GM12891 (cell line): ENCODE measurements at places on chromosomes 5 and 9.

- DNase-seq = no peak
Measured at GRCh38 chr9:90927496-90927895, 125.9 kb downstream of the SYK start.

GRCh38 chr9:2271426-2271825 is 256.3 kb downstream of the SMARCA2 start:
- DNase-seq = peak; percentile 35

DNA sequence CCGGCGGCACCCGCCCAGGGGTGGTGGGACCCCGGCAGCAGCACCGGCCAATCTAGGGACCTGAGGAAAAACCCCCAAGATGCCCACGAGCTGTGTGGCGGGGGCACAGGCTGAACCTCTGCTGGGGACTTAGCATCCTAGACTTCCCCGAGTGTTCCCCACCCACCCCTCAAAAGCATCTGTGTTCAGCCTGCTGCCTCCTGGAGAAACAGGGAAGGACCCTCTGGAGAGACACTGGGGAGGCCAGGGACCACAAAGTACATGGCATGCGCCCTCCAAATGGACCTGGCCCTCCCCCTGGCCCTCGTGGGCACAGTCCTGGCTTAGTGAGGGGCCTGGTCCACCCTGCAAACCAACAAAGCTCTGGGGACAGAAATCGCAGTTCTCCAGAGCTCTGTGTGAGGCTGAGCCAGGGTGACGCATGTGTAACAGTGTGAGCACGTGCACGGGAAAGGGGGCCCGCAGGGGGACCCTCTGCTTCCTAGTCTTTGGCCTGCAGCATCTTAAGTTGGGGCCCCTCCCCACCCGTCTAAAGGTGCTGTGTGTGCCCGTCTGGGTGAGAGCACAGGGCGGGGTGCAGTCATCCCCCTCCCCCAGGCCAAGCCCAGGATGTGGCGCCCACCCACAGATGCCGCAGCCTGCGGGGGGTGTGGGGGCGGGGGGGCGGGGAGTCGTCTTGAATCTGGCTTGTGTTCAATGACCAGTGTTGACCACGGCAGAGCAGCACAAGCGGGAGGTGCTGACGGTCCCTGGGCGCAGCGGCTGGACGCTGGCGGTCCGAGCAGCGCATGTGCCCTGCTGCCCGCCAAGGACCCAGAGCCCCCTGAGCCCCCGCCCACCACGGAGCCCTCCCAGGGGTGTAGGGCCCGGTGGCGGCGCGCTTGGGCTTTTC is 672 bp upstream of the KCNT1 start:
- no peak for DNase-seq

DNA sequence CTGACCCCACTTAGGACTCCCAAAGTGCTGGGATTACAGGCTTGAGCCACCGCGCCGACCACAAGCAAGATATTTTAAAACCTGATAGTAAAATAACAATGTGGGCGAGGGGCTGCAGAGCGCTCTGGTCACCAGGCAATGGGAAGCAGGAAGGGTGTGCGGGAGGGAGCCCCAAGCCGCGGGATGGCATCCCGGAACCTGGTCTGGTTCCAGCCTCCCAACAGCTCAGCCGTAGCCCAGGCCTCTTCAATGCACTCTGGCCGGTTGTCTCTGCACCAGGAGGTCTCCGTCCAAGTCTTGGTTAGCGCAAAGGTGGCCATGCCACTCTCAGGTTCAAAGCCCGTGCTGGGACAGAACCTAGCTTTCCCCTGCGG is 694 bp upstream of the UAP1L1 start:
- no peak for DNase-seq

- no peak for DNase-seq
Measured at GRCh38 chr5:161299053-161299452, 247.5 kb downstream of the GABRB2 start.

DNA sequence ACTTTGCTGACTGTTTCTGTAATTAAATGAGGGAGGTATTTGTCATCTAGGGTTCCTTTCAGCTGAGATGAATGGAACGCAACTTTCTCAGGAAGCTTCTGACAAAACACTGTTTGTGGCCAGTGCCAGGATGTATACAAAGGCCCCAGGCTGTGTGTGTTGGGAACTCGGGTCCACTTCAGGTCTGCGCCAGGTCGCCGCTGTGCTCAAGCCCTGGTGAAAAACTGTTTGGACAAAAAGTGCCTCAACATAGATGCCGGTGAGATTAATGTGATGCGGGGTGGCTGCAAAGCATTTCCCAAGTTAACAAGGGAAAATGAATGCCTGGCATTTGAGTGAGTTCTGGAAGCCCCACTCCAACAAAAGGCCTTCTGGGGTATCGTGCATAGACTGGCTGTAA is 156.4 kb downstream of the GABBR2 start:
- no peak for DNase-seq

DNA sequence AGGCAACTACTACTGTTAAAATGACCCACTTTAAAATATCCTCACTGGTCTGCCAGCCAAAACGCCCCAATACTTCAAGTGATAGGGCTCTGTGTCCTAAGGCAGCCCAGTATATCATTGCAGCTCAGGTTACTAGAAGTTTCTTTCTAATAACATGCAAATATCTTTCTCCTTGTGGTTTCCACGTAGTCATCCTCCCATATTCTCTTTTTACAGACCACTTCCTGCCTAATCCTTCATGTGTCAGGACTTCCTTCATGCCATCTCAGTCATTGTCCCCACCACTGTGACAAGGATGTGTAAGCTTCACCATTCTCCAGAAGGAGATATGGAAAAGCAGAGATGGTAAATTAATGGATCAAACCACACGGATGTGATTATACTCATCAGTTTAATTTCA is 813.7 kb downstream of the MAT2B start:
- DNase-seq = no peak
